ENCODE measurements at places on chromosomes 12 and 14.

- peak; percentile 46 for DNase-seq
These were observed 253.7 kb downstream of the MSRB3 start for GRCh38 chr12:65532162-65532561.

DNA sequence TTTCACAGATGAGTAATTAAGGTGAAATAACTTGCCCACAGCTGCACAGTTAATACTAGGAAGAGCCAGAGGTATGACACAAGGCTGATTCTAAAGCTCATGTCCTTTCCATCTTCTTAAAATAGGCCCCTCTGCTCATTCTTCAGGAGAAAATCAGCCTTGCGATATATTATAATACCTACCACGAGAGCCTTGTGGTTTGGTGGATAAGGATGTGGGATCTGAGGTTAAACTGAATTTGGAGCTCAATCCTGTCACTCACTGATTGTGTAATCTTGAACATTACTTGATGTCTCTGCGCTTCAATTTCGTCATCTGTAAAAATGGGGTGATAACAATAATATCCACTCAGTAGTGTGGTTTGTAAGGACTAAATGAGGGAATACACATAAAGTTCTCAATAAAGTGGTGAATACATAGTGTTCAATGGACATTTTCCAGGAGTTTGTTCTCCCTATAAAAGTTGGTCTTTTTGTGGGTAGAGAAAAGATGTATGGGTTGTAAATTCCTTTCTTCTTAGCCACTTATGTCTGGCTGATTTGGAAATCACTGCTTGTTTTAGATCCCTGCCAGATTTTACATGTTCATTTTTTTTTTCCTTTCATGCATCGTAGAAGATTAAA, 25.1 kb upstream of the ATP2B1 start:
- peak; percentile 94 for DNase-seq

- DNase-seq = no peak
These were observed 246.1 kb downstream of the SSPN start for GRCh38 chr12:26441434-26441833.

- DNase-seq = no peak
These were observed 39.3 kb downstream of the RAB35 start for GRCh38 chr12:120077260-120077659.

- no peak for DNase-seq
These were observed 202.6 kb downstream of the ANO6 start for GRCh38 chr12:45418520-45418919.

DNA sequence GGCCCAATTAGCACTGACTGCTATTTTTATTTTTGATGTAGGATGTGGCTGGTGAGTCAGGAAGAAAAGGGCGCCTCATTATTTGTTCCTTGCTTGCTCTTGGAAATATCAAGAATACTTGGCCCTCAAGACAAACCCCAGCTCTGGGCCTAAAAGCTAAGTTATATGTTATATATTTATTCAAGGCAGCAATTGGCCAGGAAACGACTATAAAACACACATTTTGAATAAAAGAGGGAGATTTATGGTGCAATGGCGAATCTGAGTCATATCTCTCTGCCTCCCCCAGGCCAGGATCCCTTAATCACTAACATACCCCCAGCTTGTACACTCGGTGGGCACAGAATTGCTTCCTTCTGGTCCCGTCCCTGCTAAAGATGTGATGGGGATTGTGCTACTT, 63.3 kb downstream of the TBX5 start:
- DNase-seq = no peak

- DNase-seq = peak; percentile 77
These were observed 120.8 kb downstream of the CHST11 start for GRCh38 chr12:104577581-104577981.

- DNase-seq = no peak
These were observed 58.6 kb downstream of the DIP2B start for GRCh38 chr12:50563434-50563787.

DNA sequence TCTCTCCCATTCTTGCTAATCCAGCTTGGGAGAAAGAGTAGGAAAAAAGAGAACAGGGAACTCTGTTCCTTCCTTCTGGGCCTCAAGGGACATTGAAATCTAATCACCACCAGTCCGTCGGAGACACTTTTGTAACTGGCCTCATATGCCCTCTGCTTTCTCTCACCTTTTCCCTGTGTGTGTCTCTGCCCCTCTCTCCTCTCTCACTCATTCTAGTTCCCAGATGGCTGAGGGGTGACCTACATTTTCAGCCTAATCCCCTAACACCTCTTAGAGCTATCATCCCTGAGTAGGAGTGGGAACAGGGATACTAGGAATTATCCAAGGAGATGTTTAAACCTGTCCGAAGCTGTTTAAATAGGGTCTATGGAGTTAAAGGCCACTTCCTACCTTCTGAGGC, 8.9 kb upstream of the PCK2 start:
- no peak for DNase-seq

DNA sequence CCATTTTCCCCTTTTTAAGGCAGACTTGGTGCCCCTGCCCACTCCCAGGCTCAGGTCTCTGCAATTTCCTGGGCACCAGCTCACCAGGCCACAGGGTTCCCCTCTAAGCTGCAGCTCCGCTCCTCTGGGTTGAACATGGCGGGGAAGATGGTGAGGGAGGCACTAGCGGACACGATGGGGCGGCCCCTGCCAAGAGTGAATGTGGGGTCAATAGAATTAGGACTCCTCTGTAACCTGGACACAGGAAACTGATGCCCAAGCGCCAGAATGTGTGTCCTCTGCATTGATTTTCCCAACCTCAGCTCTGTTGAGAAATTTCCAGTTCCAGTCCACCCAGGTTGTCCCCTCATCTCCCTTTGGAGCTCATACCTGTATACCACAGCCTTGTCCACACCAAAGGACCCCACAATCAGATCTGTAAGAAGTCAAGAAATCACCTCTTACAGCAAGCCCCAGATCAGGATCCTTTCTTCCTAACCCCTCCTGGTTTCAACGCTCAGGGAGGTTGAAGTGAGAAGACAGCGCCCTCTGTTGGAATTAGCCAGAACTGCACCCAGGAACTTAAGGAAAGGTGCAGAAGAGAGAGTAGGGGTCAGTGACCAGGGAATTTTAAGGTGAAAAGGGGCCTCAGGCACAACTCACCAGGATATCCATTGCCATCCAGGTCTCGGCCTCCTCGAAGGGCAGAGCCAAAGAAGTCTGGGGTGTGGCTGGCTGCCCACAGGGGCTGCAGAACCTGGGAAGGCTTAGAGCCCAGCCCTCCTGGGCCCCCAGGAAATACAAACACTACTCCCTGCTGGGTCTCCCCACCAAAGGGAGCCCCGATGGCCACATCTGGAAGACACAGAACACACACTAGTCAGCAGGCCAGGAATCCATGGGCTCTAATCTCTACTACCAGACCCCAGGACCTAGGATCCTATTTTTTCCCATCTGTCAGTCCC, 14.7 kb downstream of the ITGA5 start:
- DNase-seq = peak; percentile 47

GRCh38 chr12:66013224-66013623, 117.3 kb downstream of the LLPH start:
- DNase-seq = peak; percentile 38

- peak; percentile 43 for DNase-seq
These were observed 142.5 kb upstream of the SSTR1 start for GRCh38 chr14:38065106-38065762.

- DNase-seq = peak; percentile 9
These were observed 3.4 kb downstream of the GSG1 start for GRCh38 chr12:13099844-13100604.

GRCh38 chr12:2364631-2365051, 311.9 kb downstream of the CACNA1C start:
- DNase-seq = no peak

GRCh38 chr14:92484132-92484823, 29.3 kb upstream of the RIN3 start:
- no peak for DNase-seq

DNA sequence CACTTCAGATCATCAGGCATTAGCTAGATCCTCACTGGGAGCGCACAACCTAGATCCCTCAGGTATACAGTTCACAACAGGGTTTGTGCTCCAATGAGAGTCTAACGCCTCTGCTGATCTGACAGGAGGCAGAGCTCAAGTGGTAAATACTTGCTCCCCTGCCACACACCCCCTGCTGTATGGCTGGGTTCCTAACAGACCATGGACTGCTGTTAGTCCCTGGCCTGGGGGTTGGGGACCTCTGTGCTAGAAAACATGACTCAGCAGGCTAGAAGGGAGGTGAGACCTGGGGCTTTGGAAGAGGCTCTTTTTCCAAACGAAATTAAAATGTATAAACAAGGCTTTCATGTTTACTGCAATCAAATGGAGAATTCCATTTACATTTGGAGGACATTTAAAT, 691.1 kb downstream of the FLRT2 start:
- DNase-seq = no peak

GRCh38 chr14:90518941-90519256, 122.1 kb downstream of the CALM1 start:
- DNase-seq = no peak

GRCh38 chr12:537772-538171, 78.0 kb downstream of the B4GALNT3 start:
- no peak for DNase-seq

DNA sequence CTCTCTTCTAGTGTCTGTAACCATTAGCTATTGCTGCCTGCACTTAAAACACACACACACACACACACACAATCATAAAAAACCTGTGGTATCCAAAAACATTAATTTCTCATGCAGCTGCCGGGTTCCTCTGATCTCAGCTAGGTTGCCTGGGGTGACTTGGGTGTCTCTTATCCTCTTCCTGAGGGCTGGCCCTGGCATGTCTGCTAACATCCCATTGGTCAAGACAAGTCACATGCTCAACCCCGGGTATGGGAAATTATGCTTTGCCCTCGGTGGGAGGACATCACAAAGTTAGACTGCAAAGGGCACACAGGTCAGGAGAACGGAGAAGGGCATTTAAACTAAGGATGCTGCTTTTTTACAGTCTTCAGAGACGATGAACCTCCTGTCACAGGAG, 55.7 kb downstream of the TRPV4 start:
- peak; percentile 47 for DNase-seq

DNA sequence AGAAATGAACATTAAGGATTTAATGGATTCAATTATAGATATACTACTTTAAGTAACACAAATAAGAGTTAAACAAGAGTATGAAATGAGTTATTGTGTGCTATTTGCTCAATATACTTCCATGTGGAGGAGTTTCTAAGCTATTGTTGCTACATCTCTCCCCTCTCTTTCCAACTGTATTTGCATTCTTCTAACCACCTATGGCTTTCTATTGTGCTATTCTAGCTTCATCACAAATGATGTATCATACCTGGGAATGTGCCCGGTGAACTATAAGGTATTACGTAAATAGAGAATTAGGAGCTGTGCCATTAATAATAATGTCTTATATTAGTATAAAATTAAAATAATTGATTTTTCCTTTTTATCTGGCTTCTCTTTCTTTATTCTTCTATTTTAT, 87.1 kb upstream of the PLEKHG7 start:
- DNase-seq = no peak

All from M059J (cell line).